GM23248 (cell line): ENCODE measurements at places on chromosomes 1 and 21. TPM values are rescaled to one million over a fixed set of nuclear protein-coding genes. Genes with fewer than 3 reads are reported as not detected.

GRCh38 chr1:56566994-56567393 is 12.4 kb downstream of the PLPP3 start:
- DNase-seq, result no peak
- no peaks in the 10 kb centered on the region; the same call in 1 of the 2 replicates for H3K36me3 ChIP-seq
- H3K27me3 ChIP-seq, result no peaks in the 10 kb centered on the region
- H3K4me3 ChIP-seq, result no peak overlapping the region

PIK3C2B gene
- 0.20 and 0.53 TPM in 2 replicates for polyA plus RNA-seq

LIN28A gene
- 0.14 and 0.15 TPM in 2 replicates for polyA plus RNA-seq

GRCh38 chr1:37862330-37862729 is 2.9 kb upstream of the MTF1 start:
- H3K4me1 ChIP-seq, result peaks cover 13% of the 10 kb centered on the region
- H3K36me3 ChIP-seq, result peaks cover 24% of the 10 kb centered on the region; the same call in 1 of the 2 replicates
- no peak overlapping the region for H3K4me3 ChIP-seq
- no peak overlapping the region for H3K27ac ChIP-seq

ATAD3C gene
- polyA plus RNA-seq, result 0.51 TPM in 1 of 2 replicates, not detected in the other

DNA sequence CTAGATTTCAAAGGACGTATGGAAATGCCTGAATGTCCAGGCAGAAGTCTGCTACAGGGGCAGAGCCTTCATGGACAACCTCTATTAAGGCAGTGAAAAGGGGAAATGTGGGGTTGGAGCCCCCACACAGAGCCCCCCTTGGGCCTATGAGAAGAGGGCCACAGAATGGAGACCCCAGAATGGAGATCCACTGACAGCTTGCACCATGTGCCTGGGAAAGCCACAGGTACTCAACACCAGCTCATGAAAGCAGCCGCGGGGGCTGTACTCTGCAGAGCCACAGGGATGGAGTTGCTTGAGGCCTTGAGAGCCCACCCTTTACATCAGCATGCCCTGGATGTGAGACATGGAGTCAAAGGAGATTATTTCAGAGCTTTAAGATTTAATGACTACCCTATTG is 108.7 kb downstream of the DMRTB1 start:
- no peaks in the 10 kb centered on the region for H3K36me3 ChIP-seq
- no peak for DNase-seq
- no peak overlapping the region for H3K4me3 ChIP-seq
- no peaks in the 10 kb centered on the region for H3K27me3 ChIP-seq

LRRC7 gene
- 0.29 and 0.66 TPM in 2 replicates for polyA plus RNA-seq

DNA sequence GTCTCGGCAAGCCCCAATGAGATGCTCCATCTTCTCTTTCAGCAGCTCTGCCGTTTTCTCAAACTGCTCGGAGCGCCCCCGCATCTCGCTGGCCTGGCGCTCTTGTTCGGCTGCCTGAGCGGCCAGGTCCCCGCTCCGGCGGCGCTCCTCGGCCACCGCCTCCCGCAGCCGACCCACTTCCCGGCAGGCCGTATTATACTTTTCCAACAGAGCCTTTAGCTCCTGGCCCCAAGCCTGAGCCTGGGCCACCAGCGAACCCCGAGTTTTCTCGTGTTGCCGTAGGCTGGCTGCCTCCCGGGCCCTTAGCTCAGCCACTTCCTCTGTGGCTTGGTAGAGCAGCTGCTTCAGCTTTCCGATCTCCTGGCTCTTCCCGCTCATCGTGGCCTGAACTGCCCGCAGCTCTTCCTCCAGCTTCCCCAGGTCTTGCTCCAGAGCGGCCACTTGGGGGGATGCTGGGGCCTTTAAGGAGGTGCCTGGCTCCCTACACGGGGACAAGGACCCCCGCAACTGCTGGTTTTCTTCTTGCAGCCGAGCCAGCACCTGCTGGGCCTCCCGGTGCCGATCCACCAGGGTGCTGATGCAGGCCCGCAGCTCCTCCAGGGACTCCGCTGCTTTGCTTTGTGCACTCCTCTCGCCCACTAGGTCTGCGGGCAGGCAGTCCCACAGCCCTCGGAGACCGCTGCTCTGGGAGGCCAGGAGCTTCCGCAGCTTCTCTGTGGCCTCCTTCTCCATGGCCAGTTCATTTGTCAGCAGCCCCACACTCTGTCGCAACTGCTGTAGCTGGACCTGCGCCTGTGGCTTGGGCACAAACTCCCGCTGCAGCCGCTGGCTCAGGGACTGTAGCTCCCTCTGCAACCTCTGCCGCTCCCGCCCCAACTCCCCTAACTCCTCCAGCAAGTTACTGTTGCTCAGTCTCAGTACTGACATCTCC is 13.4 kb upstream of the PIAS3 start:
- H3K4me1 ChIP-seq, result peaks cover 18% of the 10 kb centered on the region
- no peaks in the 10 kb centered on the region for H3K36me3 ChIP-seq
- H3K27me3 ChIP-seq, result no peaks in the 10 kb centered on the region

DNA sequence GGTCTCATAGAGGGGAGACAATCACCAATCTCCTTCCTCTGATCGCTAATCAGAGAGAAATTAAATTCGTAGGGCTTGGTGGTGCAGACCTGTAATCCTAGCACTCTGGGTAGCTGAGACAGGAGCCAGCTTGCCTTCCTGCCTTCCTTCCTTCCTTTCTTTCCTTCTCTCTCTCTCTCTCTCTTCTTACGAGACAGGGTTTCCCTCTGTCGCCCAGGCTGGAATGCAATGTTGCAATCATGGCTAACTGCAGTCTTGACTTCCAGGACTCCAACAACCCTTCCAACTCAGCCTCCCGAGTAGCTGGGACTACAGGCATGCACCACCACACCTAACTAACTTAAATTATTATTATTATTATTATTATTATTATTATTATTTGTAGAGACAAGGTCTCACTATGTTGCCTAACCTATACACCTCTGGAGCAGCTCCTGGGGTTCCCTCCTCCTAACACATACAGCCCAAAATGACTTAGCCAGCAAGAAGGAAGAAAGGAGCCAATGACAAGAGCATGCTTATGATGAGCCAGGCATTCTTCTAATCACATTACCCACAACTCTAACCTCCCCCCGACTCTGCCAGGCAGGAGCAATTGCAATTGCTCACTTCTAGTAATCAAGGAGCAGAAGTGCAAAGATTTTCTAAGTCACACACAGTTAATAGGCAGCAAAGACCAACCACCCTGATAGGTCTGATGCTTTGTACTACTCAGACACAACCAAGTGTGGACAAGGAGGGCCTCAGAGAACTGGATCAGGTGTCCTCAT is 105.4 kb upstream of the F3 start:
- peaks cover 46% of the 10 kb centered on the region for H3K4me1 ChIP-seq
- no peaks in the 10 kb centered on the region for H3K27me3 ChIP-seq
- DNase-seq, result peak; percentile 46
- no peaks in the 10 kb centered on the region for H3K36me3 ChIP-seq
- peak overlapping the region; percentile 62 for H3K27ac ChIP-seq

GRCh38 chr1:205791568-205792180 is 16.4 kb upstream of the RAB29 start:
- H3K27me3 ChIP-seq, result no peaks in the 10 kb centered on the region
- H3K36me3 ChIP-seq, result peaks cover 6% of the 10 kb centered on the region; the same call in 1 of the 2 replicates
- no peak overlapping the region for H3K27ac ChIP-seq
- peak; percentile 75 for DNase-seq
- H3K4me1 ChIP-seq, result no peaks in the 10 kb centered on the region

DNA sequence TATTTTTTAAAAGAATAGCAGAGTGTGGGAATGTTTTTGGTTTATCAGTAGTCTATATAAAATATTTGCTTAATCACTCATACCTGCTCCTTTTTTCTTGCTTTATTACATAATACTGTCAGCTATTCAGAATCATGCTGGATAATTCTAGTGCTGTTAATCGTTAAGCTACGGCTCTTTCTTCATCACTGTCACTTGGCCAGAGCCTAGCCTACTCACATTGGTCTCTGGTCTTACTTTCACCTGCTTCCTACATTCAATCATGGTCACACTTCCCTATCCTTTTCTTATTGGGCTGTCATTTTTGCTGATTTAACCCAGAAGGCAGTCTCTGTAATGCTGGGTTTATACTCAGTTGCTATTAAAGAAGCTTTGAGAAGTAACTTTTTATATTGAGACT is 2.5 kb downstream of the KLHL20 start:
- H3K27me3 ChIP-seq, result no peaks in the 10 kb centered on the region
- peaks cover 7% of the 10 kb centered on the region; the same call in 1 of the 2 replicates for H3K36me3 ChIP-seq
- no peak overlapping the region for H3K27ac ChIP-seq
- no peak overlapping the region for H3K4me3 ChIP-seq
- DNase-seq, result peak; percentile 26

HLX gene
- 20.0 and 21.5 TPM in 2 replicates for polyA plus RNA-seq

VHLL gene
- not detected in 2 replicates for polyA plus RNA-seq

DNA sequence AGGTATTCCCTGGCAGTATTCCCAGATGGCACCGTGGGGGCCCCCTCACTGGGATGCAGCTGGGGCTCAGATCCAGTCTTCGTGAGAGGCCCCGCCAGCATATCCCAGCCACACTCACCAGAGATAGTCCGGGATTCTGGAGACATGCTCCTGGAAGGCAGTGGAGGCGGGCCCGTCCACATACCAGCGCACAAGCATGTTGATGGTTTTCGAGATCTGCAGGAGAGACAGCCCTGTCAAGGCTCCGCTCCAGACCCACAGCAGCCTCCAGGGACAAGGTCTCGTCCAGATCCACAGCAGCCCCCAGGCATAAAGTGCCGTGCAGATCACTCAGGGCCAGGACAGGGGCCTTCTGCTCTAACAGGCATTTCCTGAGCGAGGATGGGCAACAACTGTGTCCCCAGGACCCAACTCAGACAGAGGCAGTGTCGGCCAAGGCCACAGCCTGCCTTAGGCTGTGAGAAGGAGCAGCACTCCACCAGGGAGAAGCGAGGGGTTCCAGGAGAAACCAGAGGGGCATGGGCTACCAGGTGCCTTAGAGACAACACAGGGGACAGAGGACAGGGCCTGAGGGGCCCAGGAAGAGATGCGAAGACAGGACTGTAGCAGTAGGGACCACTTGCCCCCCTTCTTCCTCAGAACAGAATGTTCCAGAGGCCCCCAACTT is 14.8 kb downstream of the LSS start:
- no peaks in the 10 kb centered on the region for H3K36me3 ChIP-seq
- DNase-seq, result no peak
- no peak overlapping the region for H3K27ac ChIP-seq

VWA1 gene
- polyA plus RNA-seq, result 0.60 and 1.3 TPM in 2 replicates

DNA sequence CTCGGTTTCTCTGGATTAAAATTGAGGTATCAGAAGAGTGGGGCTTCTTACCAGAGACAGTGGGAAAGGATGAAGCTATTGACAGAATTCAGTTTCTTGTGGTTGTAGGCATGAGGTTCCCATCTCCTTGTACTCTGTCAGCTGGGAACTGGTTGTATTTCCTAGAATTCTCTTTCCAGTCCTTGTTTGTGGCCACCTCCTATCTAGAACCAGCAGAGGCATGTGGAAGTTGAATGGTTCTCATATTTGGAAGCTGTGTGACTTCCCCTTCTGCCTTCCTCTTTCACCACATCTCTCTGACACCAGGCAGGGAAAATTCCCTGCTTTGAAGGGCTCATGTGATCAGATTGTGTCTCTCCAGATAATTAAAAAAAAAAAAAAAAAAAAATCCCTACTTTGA is 457.7 kb upstream of the ADAMTS5 start:
- peak; percentile 50 for DNase-seq
- H3K36me3 ChIP-seq, result no peaks in the 10 kb centered on the region
- H3K27ac ChIP-seq, result peak overlapping the region; percentile 97
- no peak overlapping the region for H3K4me3 ChIP-seq
- H3K27me3 ChIP-seq, result no peaks in the 10 kb centered on the region

DNA sequence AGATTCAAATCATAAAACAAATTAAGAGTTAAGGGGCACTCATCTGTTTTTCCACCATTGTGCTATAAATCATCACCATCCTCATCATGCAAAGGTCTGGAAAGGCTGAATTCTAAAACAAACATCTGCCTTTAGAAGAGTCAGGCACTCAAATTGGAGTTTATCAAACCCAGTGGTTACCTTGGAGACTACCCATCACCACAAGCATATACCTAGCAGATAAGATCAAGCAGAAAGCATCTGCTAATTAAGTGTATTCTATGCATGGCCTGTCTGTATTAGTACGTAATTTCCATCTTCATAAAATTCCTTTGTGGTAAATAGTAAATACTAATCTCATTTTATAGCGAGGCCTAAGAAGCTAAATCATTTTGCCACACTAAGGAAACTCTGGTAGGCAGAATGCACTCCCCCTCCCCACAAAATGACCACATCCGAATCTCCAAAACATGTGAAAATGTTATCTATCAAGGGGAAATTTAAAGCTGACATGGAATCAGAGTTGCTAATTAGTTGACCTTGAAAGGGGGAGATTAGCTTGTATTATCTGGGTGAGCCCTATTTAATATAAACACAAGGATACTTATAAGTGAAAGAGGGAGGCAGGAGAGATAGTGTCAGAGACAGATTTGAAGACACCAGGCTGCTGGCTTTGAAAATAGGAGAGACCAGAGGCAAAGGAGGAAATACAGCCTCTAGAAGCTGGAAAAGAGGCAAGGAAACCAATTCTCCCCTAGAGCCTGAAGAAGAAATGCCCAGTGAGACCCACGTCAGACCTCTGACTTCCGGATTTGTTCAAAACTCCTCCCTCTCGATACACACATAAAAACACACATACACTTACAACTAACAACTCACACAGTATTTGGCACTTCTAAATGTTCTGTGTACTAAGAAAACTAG is 23.2 kb downstream of the ARID4B start:
- peak; percentile 15 for DNase-seq
- peaks cover 20% of the 10 kb centered on the region for H3K4me1 ChIP-seq
- H3K4me3 ChIP-seq, result no peak overlapping the region
- H3K27ac ChIP-seq, result no peak overlapping the region
- H3K27me3 ChIP-seq, result no peaks in the 10 kb centered on the region

- H3K27me3 ChIP-seq, result no peaks in the 10 kb centered on the region
- peak overlapping the region; percentile 98 for H3K4me3 ChIP-seq
- H3K4me1 ChIP-seq, result peaks cover 27% of the 10 kb centered on the region
- peak overlapping the region; percentile 96 for H3K27ac ChIP-seq
- peak; percentile 95 for DNase-seq
Observed at GRCh38 chr1:85578321-85579295, 2.0 kb upstream of the CCN1 start.

DNA sequence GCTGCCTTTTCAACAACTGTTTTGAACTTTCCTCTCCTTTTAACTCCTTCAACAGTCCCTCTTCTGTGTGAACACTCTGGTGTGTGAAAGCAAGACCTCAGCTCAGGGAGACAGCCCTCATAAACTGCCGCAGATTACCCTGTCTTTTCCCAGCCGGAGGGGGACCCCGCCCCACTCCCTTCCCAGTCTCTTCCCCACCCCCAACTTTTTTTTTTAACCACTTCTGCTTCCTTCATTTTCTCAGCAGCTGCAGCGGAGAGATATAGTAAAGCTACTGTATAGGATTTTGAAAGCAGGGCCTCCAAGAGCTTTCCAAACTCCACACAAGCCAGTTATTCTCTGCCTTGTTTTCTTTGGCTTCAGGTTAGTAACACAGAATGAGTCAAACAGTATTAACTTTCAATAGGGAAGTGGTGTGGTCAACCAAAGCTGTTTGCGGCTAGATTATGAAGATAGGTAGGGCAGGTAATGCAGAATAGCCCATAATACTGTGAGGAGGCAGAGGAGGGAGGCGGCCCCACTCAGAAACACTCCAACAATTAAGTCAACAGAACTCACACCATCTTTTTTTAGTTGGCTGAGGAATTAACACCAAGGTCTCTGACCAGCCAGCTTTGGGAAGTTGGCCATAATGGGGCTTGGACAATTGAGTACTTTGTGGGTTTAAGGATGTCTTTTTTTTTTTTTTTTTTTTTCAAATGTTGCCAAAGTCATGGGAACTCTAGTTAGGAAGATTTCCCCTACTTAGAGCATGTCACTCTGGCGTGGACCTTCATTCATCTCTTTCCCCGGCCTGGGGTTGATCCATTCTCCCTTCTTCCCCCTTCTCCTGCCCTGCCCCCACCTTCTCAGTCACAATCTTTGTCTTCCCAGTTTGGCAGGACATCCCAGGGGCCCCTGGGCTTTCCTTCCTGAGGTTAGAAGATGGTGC is 177.0 kb downstream of the CLIC6 start:
- peak; percentile 84 for DNase-seq
- H3K4me3 ChIP-seq, result no peak overlapping the region
- H3K27me3 ChIP-seq, result no peaks in the 10 kb centered on the region
- peaks cover 44% of the 10 kb centered on the region for H3K36me3 ChIP-seq
